A673 (cell line): ENCODE measurements at places on chromosomes 3 and 15.

DNA sequence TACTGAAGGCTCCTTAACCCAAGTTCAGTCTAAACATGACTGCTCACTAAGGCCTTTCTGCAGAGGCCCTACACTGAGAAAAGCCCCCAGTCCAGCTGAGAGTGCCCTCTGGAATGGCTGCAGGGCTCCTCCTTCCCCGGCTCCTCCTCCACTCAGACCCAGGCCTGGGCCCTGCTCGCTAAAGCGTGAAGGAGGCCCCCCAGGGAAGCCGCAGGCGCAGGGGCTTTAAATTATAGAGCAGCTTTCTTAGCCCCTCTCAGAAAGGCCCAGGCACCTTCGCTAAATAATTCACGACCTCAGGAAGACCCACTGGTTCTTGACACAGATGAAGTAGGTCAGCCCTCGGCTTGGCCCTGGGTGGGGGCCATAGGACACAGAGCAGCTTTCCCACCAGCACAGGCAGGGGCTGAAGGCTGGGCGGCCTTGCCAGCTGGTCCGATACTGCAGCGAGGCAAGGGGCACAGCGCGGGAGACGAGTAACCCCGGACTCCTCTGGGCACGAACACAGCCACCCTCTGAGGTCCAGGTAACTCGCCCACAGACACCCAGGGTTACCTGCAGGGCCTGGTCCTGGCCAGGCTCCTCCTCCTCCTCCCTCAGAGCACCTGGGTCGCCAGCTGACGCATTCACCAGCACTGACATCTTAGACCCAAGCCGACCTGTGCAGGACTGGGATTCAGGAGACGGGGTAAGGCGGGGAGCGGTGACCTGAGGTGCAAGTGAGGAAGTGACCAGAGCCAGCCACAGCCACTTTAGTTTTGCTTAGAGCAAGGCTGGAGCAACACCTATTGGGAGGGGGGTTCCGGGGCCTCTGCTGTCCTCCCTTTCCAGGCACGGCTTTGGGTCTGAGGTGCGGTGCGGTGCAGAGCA, 36.9 kb downstream of the RBPMS2 start:
- DNase-seq, result no peak

DNA sequence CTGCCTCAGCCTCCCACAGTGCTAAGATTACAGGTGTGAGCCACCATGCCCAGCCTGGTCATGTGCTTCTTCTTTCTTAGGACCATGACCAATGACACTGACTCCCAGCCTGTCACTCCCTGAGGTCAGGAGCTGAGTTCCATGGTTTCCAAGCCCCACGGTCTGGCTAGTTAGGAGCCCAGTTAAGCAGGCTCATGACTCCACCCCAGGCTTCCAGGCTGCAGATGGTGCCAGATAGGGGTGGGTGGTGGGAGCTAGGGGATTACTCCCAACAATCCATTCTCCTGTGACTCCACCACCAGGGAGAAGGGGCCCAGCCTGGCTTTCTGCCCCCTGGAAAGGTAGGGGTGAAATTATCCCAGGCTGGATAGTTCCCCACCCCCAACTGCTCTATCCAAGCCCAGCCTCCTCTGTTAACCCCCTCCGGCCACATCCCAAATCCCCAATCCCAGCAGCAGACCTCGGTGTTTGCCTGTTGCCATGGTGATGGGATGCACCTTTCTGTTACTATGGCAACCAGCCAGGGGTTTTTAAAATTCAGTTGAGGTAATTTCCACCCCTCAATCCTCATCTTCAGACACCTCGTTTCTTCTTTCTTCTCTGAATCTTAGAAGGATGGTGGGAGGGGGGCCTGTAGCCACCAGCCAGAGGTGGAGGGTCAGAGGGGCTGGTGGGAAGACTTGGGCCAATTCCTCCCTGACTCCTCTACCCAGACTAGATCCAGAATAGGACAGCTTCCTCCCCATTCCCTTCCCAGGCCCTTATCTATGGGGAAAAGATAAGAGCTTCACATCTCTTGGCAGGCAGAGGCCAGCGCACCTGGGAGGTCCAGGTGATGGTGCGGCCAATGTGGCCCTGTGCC, 22.5 kb upstream of the SEMA3F start:
- no peak for DNase-seq

- DNase-seq, result no peak
Measured at GRCh38 chr3:182861348-182861747, 68.0 kb downstream of the ATP11B start.

DNA sequence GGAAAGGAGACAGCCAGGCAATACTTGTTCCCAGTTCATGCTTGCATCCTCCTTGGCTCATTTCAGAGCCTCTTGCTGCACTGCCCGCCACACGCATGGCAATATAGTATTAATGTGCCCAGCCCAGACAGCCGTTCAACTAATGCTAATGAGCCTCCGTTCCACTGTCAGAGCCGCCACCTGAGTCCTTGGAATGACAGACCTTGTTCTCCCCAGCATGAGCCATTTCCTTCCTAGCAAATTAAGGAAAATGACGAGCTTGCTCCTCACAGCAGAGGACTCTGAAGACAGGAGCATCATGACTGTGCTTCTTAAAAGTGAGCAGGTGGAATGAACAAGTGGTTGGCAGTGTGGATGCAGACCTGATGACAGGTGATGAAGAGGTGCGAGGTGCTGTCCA, 10.8 kb upstream of the LRRC15 start:
- DNase-seq, result no peak

- no peak for DNase-seq
Measured at GRCh38 chr3:197709135-197709534, 27.6 kb downstream of the RUBCN start.

- DNase-seq, result peak; percentile 21
Measured at GRCh38 chr3:59327376-59327808, 277.6 kb upstream of the CFAP20DC start.

DNA sequence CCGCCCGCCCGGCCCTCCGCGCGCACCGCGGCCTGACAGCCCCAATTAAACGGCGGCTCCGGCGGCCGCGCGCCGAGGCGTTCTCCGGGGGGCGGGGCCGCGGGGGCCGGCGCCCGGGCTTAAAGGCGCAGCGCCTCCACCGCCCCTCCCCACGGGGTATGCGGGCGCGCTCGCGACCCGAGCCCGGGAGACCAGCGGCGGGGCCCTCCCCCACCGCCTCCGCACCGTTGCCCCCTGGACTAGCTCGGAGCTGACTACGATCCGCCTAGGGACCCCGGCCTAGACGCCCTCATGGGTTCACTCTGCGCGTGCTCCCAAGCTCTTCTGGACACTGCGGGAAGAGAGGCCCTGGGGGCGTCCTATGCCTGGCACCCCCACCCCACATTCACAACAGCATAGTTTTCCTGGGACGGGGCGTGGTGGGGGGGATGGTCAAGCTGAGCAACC, at the start of gene DUSP7:
Gene DUSP7, minus strand, starts transcription at position 51 of the 447 bp plus-strand sequence. CDS start 205 bp downstream, outside the sequence.
- DNase-seq, result peak; percentile 73

GRCh38 chr3:134628884-134629283, 21.9 kb downstream of the KY start:
- DNase-seq, result no peak

DNA sequence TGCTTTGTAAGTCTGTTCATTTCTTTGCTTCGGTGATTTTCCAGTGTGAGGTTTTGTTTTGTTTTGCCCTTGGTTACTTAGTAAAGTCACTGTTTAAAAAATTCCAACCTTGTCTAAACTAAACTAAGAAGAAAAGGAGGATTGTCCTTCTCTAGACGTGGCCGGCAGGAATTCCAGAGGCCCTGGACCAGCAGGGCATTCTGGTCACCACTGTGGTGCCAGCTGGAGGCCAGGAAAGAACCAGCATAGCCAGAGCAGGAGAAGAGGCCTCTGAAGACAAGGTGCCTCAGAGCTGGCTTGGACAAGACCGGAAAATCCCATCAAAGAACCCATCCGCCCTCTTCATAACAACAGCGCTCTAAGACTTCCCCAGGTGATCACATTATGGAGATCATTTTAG, 8.2 kb downstream of the PLOD2 start:
- no peak for DNase-seq

DNA sequence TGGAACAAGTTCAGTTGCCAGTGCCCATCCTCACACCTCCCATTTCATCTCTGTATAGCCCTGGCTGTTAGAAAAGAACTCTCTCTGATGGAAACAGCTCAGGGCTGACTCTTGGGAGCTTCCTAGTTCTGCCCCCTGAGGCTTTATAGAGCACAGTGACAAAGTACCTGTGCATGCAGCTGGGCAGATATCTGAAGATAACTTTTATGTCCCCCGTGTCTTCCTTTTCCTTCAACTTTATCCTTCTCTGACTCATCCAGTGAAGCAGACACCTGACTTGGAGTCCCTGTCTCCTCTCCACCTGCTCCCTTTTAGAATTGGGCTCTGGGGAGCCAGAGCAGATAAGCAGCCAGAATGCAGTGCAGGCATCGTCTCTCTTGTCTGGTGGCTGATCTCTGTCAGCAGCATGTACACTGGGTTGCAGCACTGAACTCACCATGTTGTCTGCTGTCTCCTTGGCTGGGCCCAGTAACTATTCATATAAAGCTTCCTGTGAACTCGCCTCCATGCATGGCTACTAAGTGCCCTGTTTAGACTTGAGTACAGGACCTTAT, 53.9 kb upstream of the PLXNA1 start:
- no peak for DNase-seq

- DNase-seq, result no peak
Measured at GRCh38 chr3:187484547-187485295, 116.5 kb downstream of the RTP4 start.

DNA sequence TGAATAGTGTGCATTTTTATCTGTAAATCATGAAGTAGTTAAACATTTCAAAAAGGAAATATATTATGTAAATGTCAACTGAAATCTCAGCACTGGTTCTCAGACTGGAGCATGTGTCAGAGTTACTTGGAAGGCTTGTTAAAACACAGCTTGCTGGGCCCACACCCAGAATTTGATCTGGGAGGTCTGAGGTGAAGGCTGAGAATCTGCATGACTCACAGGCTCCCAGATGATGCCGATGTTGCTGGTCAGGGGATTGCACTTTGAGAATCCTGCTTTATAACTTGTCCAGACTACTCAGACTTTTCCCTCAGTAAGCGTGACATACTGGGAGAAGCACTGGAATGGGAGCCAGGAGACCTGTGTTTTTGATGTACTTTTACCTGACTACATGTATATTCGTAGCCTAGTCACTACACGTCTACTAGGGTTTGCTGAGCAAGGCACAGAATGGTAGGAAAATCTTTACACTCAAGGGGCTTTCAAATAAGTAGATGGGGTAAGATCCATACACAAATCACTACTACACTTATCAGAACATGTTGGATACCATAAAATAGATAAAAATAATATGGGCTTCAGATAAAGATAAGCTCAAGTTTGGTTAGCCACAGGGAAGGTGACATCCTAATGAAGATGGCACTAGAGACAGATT, 77.1 kb upstream of the MEX3B start:
- DNase-seq, result no peak

GRCh38 chr3:11009898-11010297, 17.4 kb downstream of the SLC6A1 start:
- DNase-seq, result peak; percentile 11

DNA sequence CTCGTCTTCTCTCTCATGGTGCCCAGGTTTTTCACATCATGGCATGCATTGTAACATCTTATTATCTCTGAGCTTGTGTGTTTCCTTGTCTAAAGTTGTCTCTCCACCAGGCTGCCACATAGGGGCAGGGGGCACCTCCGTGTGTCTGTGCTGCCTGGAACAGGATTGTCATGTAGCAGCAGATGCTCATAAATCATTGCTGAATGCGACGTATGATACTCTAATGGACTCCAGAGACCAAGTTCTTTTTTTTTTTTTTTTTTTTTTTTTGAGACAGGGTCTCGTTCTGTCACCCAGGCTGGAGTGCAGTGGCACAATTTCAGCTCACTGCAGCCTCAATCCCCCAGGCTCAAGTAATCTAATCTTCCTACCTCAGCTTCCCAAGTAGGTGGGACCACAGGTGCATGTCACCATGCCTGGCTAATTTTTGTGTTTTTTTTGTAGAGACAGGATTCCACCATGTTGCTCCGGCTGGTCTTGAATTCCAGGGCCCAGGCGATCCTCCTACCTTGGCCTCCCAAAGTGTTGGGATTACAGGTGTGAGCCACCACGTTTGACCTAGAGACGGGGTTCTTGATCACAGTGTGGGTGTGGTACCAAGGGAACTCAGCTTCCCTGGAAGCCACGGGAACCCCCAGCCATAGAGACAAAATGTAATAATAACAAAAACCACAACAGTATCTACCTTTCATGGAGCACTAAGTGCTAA, 4.7 kb upstream of the DNASE1L3 start:
- no peak for DNase-seq

GRCh38 chr15:81323559-81323943, 390 bp downstream of the STARD5 start:
- DNase-seq, result no peak

DNA sequence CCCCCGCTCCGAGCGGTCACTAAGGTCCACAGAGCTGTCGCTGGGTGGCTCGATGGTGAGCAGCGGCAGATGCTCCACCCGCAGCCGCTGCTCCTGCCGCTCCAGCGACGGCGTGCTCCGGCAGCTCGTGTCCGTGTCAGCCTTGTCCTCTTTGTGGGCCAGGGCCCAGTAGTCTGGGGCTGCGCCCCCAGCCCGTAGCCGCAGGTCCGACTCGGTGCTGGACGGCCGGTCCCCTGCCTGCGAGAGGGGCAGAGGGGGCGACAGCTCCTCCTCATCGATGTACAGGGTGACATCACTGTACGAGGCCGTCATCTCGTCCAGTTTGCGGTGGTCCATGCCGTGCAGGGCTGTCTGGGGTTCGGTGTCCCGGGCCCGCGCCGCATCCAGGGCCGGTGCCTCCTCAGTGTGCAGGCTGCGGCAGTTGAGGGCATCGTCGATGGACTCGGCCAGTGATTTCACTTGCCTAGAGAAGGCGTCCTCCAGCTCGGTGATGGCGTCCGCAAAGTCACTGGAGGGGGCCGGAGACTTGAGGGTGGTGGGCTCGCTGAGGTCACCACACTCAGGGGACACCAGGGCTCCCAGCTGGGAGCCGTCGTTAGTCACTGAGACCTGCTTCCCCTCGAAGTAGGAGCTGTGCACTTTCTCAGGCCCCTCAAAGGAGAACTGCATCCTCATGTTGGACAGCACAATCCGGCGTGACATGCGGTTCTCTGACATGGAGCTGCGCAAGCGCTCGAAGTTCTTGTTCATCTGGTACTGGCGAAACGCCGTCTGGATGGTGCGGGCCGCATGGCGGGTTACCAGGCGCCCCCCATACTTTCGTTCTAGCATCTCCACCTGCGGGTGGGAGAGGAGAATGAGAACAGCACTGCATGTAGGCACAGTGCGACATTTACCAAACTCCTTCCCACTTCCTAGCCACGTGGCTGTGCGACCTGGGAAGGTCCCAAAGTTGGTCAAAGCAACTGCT, 94.8 kb upstream of the RPL32 start:
- no peak for DNase-seq

DNA sequence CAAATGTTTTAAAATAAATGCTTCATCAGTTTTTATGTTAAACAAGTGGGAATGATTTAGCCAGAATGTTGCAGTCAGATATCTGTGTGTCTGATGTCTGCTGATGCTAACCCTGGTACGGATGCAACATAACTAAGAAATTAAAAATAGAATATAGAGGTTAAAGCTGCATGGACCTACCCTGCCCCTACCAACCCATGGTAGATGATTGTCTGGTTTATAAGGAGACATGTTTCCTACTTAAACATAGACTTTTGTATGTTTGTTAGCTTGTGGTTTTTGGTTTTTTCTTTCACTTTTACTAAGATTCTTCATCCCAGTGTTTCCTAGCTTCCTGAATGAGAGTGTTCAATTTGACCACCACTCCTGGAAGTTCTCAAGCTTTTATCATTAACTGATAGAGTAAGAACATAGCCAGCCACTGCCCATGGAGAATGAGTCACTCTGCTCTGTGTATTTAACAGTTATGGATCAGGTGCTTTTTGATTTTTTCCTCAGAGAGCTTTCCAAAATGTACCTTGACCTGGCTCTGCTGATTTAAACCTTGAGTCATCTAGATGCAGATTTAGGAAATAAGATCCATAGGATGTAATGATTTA, 70.7 kb upstream of the VEPH1 start:
- no peak for DNase-seq
